M059J (cell line): ENCODE measurements at places on chromosomes 3 and 15. TPM values are rescaled to one million over a fixed set of nuclear protein-coding genes. Genes with fewer than 3 reads are reported as not detected.

The POU1F1 gene
- total RNA-seq, result not detected in 2 replicates

The PFN2 gene
- 393 and 470 TPM in 2 replicates for total RNA-seq

The DUSP7 gene
- 9.6 and 14.0 TPM in 2 replicates for total RNA-seq

The MUSTN1 gene
- total RNA-seq, result 0.27 TPM in 1 of 2 replicates, not detected in the other

The SKIC8 gene
- 61.7 and 64.5 TPM in 2 replicates for total RNA-seq

The FGD5 gene
- total RNA-seq, result 0.05 TPM in 1 of 2 replicates, not detected in the other

The ZBED2 gene
- total RNA-seq, result 0.15 and 0.49 TPM in 2 replicates
